ENCODE measurements at places on chromosomes 6 and 20.

- DNase-seq: no peak
Observed at GRCh38 chr6:88855541-88856147, 107.8 kb downstream of the RNGTT start.

DNA sequence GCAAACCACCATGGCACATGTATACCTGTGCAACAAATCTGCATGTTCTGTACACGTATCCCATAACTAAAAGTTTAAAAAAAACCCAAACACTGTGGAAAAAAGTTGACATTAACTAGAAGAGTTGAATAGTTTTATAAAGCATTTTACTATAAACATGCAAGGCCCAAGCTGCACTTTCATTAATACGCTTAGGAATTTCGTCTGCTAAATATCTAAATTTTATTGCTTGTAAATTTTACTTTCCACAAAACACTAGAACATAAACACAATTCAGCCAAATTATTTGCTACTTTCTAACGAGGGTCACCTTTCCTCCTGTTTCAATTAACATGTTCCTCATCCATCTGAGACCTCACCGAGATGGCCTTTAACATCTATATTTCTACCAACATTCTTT is 74.4 kb upstream of the MAN1A1 start:
- DNase-seq: no peak

- no peak for DNase-seq
Observed at GRCh38 chr6:71414486-71414885, 125.9 kb downstream of the OGFRL1 start.

- no peak for DNase-seq
Observed at GRCh38 chr6:127298475-127298874, 31.8 kb downstream of the RNF146 start.

GRCh38 chr6:5459346-5459745 is 198.0 kb downstream of the FARS2 start:
- DNase-seq: no peak

- DNase-seq: no peak
Observed at GRCh38 chr6:29295623-29296022, 5.9 kb upstream of the OR14J1 start.

DNA sequence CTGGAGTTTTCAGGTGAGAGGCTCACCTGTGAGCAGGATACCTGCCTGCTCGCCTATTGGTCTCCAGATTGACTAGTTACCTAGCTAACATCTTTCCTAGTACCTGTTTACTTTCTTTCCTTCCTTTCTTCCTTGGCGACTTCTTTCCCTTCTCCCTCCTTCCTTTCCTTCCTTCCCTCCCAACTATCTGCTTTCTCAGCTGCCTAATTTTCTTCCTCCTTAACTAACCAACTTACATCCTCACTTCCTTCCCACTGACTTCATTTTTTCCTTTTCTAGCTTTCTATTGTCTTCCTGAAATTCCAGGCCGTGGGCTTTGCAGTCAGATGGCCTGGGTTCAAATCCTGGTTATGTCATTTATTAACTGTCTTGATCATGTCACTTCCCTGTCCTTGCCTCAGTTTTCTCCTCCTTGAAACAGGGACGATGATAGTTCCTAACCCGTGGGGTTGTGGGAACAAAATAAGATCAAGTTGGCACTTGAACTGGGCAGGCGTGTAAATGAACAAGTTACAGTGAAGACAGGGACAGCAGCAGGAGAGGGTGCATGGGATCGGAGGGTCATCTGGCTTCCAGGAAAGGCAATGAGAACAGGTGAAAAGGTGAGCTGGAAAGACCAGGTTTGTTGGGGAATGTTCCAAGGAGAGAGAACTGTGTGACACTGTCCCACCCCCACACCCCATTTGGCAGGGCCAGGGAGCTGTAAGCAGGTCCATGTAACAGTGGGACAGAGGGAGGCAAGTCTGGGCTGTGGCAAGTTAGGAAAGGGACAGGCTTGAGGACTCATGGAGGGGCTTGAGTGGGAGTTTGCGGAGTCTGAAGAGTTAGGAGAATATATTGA is 540 bp downstream of the SGK2 start:
- DNase-seq: no peak

GRCh38 chr6:44278774-44279697 is 8.8 kb downstream of the TMEM151B start:
- DNase-seq: no peak

GRCh38 chr6:22290045-22290444 is 6.8 kb downstream of the PRL start:
- DNase-seq: no peak

DNA sequence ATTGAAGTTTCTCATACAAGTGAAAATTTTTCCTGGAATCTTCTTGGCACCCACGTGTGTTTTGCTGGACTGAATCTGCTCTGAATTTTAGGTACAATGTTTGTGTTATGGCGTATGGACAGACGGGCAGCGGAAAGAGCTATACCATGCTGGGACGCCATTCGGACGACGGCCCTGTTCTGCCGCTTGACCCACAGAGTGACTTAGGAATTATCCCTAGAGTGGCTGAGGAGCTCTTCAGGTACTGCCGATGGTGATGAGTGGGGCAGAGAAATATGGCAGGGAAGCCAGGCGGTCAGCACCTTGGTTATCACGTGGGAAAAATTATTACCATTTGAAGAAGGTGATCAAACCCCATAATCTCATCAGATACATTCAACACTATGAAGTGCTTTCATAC is 36.3 kb downstream of the KIF25 start:
- DNase-seq: no peak

DNA sequence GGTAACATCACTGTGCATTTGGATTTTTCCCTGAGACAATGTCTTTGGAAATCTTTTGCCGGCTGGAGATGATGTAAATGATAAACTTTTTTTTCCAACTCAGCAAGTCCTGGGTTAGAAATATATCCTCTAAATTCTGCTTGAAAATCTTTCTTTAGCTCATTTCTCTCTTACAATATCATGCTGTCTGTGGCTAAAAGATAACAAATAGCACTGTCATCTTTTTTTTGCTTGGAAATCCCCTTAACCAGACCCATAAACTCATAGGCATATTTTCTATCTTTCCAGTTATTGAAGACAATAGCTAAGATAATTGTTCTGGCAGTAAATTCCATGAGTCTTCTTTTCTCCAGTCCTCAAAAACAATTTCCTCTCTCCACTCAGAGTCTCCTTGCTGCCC is 481.5 kb downstream of the NKAIN2 start:
- DNase-seq: no peak

DNA sequence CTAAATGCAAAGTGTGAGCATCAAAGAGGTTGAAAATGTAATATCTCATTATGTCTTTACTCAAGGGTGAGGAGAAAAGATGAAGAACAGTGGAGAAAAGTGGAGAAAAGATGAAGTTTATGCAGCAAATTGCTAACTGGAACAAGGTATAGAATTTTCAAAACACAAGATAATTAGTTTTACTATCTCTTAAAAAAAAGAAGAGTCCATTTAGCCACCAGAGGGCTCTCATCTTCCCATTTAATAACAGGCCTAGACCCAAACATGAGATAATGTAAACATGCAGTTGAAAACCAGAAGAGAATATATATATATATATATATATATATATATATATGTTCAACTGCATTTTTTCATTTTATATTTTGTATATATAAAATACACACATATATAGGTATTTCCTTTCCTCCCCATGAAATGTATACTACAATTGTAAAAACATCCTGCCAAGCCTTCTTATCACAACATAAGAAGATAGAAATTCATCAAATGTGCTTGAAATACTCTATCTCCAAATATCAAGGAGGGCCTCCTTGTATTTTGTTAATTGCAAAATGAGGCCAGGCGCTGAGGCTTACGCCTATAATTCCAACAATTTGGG is 78.4 kb downstream of the ADTRP start:
- DNase-seq: no peak

GRCh38 chr6:87482366-87482765 is 9.6 kb downstream of the SLC35A1 start:
- DNase-seq: no peak

DNA sequence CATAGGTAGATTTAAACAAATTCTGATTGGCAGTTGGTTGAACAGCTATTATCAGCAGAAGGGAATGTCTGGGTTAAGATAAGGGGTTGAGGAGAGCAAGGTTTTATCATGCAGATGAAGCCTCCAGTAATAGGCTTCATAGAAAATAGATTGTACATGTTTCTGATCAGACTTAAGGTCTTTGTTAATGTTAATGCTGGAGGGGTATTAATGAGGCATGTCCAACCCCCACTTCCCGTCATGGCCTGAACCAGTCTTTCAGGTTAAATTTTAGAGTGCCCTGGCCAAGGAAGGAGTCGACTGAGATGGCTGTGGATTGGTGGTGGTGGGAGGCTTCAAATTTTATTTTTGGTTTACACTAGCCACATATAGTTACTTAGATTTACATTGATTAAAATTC is 3.4 kb downstream of the CLPSL1 start:
- DNase-seq: no peak

DNA sequence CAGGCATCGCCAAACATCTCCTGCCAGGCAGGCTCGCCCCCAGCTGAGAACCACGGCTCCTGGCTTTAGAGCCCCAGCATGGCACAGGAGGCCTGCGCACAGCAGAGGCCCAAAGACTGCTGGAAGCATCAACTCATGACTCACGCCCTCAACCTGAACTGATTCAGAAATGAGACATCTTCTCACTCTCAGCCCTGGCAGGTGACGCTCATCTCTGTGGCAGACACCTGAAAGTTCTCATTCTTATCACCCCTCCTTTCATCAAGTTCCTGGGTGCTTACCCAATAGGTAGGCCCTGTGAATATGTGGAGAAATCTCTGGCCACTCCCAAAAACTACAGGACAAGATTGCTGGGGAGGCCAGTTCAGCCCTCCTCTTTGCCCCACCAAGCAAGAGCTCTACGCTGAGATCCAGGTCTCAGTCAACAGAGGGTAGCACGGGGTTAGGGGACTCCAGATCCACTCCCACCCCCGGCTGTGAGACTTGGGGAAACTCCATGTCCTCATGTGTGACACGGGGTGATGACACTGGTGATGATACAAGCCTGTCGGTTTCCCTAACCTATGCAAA is 11.3 kb downstream of the NFATC2 start:
- DNase-seq: peak; percentile 89

DNA sequence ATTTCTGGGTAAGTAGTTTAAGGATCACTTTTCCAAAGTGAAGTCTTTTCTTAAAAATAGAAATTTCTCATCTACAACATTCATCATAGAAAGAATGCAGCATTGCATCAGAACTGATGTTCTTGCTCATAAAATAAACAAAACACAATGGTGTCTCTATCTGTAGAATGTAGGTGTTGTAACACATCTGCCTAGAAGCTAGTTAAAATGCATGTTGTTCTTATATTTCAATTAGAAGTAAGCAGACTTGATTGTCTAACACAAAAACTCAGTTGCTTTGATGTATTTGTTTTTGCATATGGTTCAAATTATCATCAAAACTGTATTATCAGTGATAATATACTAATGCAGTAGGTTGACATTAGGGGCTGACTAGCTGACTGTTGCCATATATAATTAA is 654.7 kb upstream of the FLRT3 start:
- DNase-seq: no peak

GRCh38 chr6:104625536-104625935 is 234.2 kb downstream of the HACE1 start:
- DNase-seq: no peak

- DNase-seq: no peak
Observed at GRCh38 chr20:1524004-1524403, 32.8 kb upstream of the SIRPB2 start.

DNA sequence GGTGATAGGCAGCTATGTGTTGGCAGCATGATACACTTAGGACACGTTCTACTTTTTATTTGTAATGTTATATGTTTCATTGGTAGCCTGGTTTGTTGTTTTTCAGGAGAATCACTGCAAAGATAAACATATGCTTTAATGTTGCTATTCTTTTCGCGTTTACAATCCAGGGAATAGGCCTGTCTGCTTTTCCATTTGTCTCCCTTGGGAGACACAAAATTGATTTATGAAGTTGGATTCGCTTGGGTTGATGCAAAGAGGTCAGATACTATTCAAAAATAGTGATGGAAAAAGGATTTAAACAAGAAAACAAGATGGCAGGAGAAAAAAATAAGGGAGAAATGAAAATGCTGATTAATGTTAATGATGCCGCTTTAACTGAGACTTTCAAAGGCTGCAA is 179.5 kb upstream of the SOX4 start:
- DNase-seq: no peak

- DNase-seq: no peak
Observed at GRCh38 chr20:62055106-62055861, 10.4 kb downstream of the TAF4 start.

DNA sequence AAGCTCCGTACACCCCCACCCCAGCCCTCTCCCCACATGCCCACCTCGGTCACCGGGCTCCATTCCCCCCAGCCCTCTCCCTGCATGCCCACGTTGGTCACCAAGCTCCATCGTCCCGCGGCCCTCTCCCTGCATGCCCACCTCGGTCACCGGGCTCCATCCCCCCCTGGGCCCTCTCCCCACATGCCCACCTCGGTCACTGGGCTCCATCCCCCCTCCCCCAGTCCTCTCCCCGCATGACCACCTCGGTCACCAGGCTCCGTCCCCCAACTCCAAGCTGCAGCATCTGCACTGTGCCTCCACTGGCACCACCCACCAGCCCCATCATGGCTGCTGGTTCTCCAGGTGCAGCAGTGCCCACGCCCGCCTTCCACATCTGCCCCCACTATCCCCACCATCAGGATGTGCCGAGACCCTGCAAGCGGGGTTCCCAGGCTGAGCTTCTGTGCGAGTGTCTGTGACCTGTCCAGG is 16.8 kb downstream of the TAF4 start:
- no peak for DNase-seq

DNA sequence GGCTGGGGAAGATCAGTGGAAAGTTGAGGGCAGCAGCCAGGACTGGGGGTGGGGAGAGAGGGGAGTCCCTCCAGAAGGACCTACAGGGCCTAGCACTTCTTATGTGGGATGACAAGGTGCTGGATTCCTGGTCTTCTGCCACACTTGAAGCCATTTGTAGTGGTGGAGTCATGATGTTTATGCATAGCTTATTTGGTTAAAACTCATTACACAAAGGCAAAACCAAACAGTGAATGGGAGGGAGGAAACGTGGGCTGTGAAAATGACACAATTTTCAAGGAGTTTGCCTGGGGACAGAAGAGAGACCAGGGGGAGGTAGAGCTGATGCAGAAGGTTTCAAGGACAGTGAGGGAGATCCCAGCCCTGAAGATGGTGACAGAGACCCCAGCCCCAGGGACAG is 50.8 kb downstream of the DACT2 start:
- no peak for DNase-seq

GRCh38 chr20:2763186-2763585 is 37.2 kb downstream of the CPXM1 start:
- DNase-seq: no peak

- DNase-seq: no peak
Observed at GRCh38 chr20:16539280-16540021, 33.8 kb downstream of the KIF16B start.

DNA sequence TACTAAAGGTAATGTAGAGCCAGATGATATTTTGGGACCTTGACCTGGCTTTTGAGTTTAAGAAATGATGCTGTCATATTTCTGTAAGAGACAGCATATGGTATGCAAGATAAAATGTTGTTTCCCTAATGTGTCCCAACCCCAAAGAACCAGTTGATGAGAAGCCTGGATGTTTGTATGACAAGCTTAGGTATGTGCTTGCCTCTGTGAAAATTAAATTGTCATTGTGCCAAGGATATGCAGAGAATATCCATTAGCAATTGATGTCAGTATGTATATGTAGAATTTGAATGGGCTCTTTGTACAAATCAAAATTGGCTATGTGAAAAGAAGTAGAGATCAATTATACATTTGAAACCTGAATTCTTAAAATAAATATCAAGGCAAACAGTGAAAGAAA is 650.8 kb upstream of the EYS start:
- no peak for DNase-seq

All from stimulated activated naive CD8-positive, alpha-beta T cell treated with anti-CD3 and anti-CD28 coated beads, Interleukin-15, amount 100 ng/mL, for 72 hours (primary cell).